ENCODE measurements at places on chromosomes 16 and 17.

DNA sequence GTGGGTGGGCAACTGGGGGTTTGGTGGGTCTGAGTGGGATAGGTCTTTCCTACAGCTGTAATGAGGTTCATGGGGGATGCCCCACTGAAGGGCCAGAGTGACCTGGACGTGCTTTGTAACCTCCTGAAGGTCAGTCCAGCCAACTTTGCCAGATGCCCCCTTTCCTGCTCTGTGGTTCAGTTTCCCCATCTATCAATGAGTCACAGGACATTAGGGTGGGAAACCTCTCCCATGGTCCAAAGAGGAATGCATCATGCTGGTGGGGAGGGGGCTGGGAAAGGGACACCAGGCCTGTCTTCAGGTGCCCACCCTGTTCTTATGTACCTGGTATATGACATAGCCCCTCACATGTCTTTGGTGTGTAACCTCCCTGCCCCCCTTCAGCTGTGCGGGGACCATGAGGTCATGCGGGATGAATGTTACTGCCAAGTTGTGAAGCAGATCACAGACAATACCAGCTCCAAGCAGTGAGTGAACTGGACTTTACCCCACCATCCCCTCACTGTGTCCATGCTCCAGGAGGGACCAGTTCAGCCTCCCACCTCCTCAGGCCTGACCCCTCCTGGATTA lies 24.0 kb upstream of the ALKBH5 start:
- DNase-seq: no peak

GRCh38 chr17:9557161-9557755 lies 18.4 kb downstream of the STX8 start:
- DNase-seq: no peak

DNA sequence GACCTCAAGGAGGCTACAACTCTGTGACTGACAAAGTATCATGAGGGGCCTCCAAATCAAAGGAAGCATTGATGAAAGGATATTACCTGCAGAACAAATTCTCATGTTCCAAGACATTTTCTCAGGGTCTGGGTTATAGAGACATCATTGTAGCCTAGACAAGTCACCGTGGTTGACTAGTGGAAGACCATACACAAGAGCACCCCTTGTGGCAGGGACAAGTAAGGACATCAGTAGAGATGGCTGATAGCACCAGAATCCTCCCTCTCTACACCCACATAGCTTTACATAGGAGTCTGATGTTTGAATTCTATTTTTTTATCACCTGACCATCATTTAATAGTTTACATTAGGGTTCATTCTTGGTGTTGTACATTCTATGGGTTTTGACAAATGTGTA lies 32.5 kb upstream of the CDH8 start:
- DNase-seq: no peak

DNA sequence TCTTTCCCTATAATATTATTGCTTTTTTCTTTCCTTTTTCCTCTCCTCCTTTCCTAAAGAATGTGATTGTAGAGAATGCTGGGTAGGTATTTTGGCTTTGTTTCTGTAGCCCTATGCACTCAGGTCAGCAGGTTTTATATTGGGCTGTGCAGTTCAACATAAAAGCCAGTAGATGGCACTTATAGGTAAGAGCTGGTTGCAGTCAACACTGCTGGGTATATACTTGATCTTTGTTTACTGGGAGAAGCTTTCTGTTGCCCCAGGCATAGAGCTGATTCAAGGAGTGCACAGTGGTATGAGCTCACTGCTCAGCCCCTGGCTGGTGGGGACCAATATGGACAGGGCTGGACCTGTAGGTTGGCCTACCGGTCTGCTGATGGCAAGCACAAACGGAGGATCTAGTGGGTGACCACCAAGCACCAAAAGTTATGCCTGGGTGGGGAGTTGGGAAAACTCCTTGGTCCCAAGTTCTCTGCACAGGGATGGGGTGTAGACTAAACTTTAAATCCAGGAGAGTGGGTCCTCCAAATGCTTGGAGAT lies 378.9 kb downstream of the PMP22 start:
- no peak for DNase-seq

DNA sequence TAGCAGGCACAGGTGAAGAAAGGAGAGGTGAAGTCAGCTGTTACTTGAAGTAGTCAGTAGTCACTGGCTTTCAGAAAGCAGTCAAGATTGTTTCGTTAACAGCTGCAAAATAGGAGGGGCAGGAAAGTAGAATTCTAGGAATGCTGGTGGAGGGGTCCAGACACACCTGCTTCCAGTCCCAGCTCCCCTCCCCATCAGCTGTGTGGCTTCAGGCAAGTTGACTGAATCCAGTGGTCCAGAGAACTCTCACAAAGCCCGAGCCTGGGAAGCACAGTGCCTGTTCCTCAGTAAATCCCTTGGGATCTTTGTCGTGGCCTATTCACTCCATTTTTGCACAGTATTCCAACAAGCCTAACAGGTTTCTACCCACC lies 4.6 kb upstream of the SOCS1 start:
- no peak for DNase-seq

- peak; percentile 72 for DNase-seq
Observed at GRCh38 chr17:20908313-20909267, 134.2 kb downstream of the USP22 start.

DNA sequence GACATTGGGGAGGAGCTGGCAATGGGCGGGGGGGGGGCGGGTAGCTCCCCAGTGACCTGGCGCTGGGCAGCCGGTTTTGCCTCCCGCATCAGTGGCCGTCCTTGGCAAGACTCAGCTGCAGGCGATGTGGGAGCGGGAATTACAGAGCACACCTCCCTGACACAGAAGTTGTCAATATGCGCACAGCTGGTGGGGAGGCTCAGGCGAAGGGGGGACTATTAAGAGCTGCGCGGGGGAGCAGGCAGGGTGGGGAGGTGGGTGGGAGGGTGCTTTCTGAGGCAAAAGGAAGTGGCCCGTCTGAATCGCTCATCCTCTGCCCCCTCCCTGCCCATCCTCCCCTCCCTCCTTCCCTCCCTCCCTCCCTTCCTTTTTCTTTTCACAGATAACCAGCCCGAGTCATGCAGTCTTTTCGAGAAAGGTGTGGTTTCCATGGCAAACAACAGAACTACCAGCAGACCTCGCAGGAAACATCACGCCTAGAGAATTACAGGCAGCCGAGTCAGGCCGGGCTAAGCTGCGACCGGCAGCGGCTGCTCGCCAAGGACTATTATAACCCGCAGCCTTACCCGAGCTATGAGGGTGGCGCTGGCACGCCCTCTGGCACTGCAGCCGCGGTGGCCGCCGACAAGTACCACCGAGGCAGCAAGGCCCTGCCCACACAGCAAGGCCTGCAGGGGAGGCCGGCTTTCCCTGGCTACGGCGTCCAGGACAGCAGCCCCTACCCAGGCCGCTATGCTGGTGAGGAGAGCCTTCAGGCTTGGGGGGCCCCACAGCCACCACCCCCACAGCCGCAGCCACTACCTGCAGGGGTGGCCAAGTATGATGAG lies 44.0 kb downstream of the SREBF1 start:
- peak; percentile 68 for DNase-seq

- DNase-seq: no peak
Observed at GRCh38 chr17:37045351-37045922, 96.7 kb downstream of the AATF start.

DNA sequence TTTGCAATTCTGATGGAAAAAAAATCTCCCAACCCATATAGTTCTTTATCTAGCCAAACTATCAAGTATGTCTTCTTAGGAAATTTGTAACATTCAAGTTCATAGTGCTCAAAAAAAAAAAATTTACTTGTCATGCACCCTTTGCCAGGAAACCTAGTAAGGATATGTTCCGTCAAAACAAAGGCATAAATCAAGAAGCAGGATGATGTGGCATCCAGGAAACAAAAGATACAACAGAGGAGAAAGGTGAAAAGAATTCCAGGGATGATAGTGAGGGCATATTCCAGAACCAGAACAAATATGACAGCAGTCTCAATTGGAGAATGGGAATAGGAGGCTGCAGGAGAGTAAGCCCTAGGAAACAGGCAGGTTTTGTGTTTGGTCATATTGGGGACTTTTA lies 104.6 kb downstream of the SPAG9 start:
- DNase-seq: no peak

- no peak for DNase-seq
Observed at GRCh38 chr16:48197294-48197693, 41.5 kb upstream of the ABCC12 start.

- no peak for DNase-seq
Observed at GRCh38 chr17:62780269-62780668, 27.8 kb downstream of the MARCHF10 start.

DNA sequence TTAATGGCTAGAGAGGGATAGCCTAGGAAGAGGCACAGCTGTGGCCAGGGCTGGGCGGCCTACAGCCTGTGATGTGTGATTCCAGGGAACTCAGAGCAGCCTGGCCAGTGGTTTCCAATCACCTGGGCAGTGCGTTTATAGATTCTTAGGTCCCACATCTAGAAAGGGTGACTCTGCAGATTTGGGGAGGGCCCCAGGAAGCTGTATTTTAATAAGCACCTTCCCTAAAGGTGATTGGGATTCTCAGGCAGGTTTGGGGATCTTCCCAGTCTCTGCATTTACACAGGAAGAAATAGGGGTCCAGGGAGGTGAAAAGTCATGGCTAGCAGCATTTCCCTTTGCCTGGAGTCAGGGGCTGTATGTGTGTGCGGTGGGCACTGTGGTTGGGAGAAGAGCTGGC lies 9.5 kb downstream of the SPNS2 start:
- no peak for DNase-seq

GRCh38 chr17:65756760-65757159 lies 195.3 kb upstream of the AXIN2 start:
- DNase-seq: no peak

GRCh38 chr17:11140043-11140442 lies 101.0 kb upstream of the SHISA6 start:
- DNase-seq: no peak

- no peak for DNase-seq
Observed at GRCh38 chr16:79036541-79036940, 564.0 kb downstream of the MAF start.

- no peak for DNase-seq
Observed at GRCh38 chr17:50268743-50269275, 5.5 kb upstream of the TMEM92 start.

DNA sequence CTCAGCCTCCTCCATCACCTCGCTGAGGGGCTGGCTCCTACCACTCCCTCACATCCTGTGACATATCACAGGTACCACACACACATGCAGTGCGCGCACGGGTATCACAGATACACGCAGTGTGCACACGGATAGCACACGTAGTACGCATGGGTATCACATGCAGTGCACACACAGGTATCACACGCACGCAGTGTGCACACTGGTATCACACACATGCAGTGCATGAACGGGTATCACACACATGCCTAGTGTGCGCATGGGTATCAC lies 30.1 kb downstream of the ACSF3 start:
- DNase-seq: no peak

- no peak for DNase-seq
Observed at GRCh38 chr16:69559164-69559563, 6.6 kb upstream of the NFAT5 start.

GRCh38 chr17:73645050-73645871 lies 1.0 kb upstream of the SDK2 start:
- no peak for DNase-seq

DNA sequence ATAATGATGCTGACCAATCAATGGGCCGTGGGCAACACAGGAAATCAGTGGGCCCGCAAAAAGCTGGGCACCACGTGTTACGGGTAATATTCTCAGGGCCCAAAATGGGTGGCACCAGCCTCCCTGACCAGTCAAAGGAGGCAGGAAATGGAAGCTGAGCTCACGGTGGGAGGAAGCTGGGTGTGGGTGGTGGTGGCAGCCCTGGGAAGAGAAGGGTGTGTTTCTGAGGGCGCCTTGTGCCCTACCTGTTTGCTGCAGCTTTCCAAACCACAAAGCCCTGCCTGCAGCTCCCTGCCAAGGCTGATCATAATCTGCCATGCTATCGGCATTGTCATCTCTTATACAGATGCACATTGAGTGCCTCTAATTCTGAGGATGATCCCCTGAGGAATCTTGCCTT lies 457.9 kb downstream of the SLC39A11 start:
- no peak for DNase-seq

DNA sequence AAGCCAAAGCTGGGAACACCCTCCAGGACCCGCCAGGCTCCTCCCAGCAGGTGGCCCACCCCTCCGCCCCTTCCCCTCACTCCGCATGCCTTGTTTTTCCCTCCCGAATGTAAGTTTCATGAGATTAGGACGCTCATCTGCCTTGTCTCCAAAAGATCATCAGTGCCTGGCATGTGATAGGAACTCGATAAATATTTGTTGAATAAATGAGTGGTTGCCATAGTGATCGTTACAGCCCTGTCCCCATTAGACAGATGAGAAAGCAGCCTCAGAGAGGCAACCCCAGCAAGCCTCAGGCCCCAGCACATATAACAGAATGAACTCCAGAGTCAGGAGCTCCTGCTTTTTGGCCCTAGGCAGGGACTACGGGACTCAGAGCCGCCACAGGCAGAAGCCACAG lies 5.0 kb downstream of the CAMKK1 start:
- DNase-seq: no peak

DNA sequence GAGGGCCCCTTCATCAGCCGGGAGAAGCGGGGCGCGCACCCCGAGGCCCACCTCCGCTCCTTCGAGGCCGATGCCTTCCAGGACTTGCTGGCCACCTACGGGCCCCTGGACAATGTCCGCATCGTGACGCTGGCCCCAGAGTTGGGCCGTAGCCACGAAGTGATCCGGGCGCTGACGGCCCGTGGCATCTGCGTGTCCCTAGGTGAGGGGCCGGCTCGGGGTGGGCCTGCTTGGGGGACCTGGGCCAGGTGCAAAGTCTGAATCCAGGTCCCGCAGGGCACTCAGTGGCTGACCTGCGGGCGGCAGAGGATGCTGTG lies 3.5 kb downstream of the CEMP1 start:
- no peak for DNase-seq

GRCh38 chr16:50304467-50305440 lies 38.4 kb downstream of the ADCY7 start:
- DNase-seq: no peak

- DNase-seq: no peak
Observed at GRCh38 chr17:58621174-58621573, 70.7 kb downstream of the TEX14 start.
